ENCODE measurements at places on chromosomes 6 and 20.

DNA sequence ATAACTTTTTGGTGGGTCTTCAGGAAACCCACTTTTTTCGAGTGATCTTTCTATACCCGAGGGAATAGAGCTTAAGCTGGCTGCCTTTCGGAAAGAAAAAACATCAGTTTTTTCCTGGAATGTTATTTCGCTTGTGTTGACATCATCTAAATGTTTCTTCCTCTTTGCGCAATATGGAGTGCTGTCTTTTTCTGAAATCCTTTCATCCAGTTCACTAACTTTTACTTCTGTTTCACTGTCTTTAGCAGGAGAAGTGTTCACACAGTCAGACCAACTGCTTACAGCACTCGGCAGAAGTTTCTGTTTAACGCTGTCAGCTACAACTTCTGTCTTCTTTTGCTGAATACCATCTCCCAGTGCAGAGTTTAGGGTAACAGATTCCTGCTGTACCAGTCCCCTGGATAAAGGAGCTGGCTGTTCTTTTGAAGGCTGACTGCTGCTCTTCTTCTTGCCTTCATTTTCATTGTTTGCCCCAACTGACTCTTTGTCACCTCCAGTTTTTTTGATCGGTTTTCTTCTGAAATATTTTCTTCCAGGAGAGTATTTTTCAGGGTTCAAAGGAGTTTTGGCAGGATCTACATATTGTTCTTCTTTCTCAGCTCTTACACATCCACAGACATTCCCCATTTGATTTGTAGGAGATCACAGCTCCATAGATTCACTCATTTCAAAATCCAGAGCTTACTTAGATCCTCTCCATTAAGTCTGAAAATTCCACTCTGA, 50.0 kb upstream of the DST start:
- peak; percentile 89 for DNase-seq

DNA sequence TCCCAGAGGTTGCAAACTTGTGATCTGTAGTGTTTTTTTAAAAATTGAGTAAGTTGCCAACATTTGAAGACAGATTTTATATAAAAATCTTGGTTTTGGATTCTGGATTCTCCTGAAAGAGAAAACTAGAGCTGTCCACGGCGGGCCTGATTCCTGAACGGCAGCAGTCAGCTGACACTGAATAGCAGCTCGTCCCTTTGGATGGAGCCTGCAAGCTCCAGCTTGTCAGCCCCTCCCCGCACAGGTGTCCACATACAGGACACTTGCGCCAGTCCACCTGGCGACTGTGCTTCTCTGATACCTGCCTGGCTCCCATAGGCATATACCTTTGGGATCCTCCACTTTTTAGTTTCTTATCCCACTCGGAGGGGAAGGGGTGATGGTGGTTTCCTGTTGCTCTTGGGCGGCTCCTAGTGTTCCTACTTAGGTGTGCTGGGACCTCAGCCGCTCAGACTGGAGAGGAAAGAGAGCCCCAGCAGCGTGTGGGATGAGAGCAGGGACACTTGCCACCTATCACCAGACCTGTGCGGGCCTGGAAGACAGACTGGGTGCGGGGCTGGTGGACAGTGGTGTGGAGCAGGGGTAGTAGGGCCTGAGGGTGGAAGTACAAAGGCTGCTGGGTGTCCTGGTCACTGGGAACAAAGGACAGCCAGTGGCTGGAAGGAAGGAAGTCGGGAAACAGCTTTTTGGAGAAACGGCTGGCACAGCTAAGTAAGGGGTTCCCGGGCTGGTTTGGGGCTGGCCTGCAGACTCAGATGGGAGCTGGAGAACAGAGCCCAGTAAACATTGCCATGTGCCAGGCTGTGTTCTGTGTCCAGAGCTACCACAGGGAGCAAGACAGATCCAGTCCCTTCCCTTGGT, 18.3 kb downstream of the GHRH start:
- DNase-seq: no peak

- DNase-seq: no peak
Observed at GRCh38 chr6:23243854-23244253, 674.5 kb downstream of the HDGFL1 start.

DNA sequence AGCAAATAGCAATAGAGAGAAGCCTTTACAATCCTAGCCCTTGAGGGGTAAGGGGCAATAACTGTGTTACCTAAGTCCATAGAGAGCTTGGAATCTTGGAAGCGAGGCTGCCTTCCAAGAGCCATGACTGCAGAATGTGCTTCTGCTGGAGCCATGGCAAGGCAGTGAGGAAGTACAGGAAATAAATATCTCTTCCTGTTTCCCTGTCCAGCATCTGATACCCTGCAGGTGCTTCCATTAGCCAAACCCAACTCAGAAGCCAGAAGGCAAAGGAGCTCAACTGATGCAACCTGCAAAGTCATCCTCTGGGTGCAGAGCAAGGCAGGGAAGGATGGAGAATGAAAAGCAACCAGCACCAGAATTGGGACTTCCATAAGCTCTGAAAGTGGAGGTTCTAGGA, 41.0 kb upstream of the KLHL31 start:
- no peak for DNase-seq

GRCh38 chr6:79446006-79446405, 91.2 kb downstream of the LCA5 start:
- DNase-seq: no peak

DNA sequence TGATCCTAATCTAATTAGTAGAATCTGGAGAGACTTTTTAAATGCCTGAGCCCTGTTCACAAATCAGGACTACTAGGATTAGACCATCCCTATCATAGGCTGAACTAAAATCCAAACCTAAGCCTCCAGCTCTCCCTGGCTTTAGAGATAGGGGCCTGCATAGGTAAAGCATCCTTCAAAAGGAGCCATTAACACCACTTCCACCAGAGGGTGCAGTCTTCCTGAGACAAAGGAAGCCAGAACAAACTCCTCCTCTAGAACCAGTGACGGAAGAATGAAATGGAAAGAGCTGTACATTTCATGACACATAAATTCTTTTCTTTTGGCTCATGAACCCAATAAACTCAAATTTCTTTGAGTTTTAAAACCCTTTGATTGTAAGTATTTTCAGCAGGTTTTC, 291.2 kb upstream of the ADGRB3 start:
- no peak for DNase-seq

GRCh38 chr6:70846207-70846835, 110.5 kb downstream of the B3GAT2 start:
- DNase-seq: no peak

GRCh38 chr6:37038292-37039198, 33.1 kb downstream of the FGD2 start:
- DNase-seq: no peak

GRCh38 chr20:32397567-32398084, 39.5 kb downstream of the ASXL1 start:
- no peak for DNase-seq

- DNase-seq: no peak
Observed at GRCh38 chr20:22512911-22513489, 71.4 kb downstream of the FOXA2 start.

DNA sequence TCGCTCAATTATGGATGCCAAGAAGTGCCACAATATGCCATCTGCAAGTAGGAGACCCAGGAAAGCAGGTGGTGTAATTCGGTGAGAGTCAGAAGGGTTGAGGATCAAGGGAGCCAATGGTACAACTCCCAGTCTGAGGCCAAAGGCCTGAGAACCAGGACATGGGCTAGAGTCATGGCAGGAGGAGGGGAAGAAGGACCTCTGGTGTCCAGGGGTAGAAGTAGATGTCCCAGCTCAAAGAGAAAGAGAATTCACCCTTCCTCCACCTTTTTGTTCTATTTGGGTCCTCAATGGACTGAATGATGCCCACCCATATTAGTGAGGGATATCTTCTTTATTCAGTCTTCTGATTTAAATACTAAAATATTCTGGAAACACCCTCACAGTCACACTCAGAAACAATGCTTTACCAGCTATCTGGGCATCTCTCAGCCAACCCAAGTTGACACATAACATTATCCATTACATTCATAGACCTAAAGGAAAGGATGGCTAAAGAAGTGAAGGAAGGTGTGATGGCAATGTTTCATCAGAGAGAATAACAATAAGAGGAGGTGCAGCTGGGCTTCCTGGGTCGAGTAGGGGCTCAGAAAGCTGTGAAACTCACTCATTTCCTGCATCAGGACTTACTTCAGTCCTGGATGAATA, 21.2 kb upstream of the HLA-DQA1 start:
- DNase-seq: no peak

- no peak for DNase-seq
Observed at GRCh38 chr6:35719404-35719829, 17.4 kb upstream of the ARMC12 start.

DNA sequence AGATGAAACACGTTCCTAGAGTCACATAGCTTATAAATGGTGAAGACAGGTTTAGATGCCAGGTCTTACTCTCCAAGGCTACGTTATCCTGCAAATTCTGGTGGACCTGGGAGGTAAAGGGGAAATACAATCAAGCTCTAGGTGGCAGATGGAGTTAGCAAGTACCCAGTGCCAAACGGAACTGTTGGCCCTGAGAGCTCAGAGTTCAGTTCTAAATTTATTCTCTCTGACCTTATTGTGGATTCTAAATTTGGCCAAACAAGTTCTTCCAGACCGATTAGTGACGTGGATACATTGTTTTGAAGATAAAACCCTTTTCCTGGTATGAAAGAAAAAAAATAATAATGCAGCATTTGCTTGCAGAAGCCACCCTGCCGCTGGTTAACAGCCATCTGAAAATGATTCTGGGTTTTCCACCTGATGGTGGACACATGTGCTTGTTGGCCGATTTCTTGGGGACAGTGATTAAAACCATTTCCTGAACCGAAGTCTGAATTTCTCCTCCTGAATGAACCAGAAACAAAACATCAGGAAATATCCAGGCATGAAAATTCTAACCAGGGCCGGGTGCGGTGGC, 32.5 kb downstream of the RIPOR3 start:
- DNase-seq: peak; percentile 86

DNA sequence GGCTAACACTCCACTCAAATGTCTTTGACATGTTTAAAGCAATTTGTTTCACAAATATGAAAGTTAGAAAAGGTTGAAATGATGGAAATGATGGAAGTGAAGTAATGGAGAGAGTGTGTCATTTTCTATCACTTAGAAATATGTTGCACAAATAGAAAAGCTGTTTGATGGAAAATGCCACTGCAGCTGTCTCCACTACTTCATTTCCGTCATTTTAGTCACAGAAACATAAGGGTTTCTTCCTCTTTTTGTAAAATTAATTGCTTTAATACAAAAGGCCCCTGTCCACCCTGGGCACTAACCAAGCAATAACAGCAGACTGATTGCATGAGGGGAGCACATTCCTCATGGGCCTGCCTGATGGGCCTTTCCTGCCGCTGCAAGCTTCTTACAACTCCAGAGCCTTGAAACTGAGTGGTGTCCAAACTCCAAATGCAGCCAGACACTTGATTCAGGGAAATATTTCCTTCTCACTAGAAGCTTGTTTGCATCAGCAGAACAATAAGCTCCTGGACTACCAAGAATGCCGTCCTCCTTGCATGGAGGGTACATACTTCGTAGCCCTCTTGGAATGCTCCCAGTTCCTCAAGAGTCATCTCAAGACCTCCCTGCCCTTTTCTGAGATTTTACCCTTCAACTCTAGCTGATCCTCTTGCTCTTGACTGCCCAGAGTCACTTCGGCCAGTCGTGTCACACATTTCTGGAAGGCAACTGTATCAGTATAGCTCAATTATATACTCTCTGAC, 36.1 kb downstream of the F13A1 start:
- no peak for DNase-seq

Measured in AG10803 (cell line).